ENCODE measurements at places on chromosomes 2 and 18.

DNA sequence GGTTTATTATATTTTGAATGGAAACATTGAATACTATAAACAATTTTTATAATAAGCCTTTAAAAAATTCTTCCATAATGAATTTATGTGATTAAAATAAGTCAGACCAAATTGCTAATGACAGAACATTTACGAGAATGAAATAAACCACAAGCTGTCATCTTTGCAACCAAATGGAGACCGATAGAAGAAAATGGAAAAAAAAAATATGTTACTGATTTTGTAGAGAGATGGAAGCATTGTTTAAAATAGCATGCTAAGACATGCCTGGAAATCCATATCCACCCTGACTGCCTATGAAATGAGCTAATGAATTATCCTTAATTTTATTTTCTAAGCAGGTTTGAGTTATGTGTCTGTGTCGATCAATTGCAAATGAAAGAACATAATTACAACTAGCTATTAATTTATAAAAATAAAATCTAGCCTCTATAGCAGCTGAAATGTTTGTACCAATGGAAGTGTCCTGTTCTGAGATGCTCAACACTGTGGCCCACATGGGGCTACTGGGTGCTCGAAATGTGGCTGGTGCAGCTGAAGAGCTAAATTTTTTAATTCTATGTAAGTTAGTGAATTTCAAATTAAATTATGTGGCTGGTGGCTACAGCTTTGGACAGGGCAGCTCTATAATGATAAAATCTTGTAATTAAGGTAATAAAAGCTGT is 832.8 kb downstream of the RNF144A start:
- no peak for DNase-seq

DNA sequence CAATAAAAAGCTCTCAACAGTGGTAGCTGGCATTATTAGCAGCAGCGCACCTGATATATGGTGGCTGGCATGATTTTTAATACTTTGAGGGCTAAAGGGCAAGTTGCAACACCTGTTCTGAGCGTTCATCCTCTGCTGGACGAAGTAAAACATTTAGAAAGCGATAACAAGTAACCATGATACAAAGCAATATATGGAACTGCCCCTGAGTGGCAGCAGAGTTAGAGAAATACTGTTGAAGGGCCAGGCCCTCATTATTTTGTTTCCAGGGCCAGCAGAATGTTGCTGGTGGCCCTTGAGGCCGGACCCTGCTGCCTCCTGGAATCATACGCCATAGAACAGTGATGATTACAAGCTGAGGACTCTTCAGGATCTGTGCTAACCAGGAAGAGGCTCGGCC is 47.8 kb downstream of the ARHGEF4 start:
- no peak for DNase-seq

GRCh38 chr2:107817378-107817777 is 9.3 kb upstream of the RGPD4 start:
- DNase-seq = no peak

GRCh38 chr2:30122362-30122761 is 24.4 kb upstream of the YPEL5 start:
- no peak for DNase-seq

DNA sequence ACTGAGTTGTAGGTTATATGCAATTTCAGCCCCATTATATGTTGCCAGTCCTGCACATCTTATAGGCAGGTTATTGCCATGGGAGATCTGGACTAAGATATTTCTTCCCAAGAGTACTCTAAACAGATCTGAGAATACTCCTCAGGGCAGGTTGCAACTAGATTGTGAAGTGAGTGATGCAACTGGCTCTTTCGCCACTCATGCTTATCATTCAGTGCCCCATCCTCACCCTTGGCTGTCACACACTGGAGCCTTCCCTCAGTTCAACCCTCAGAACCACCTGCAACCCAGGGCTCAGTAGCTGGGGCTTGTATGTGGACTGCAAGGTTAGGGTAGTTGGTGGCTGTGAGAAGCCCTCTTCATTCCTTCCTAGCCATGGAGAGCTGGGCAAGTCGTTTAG is 14.1 kb downstream of the MERTK start:
- DNase-seq = no peak
